ENCODE measurements at places on chromosomes 2 and 18.

DNA sequence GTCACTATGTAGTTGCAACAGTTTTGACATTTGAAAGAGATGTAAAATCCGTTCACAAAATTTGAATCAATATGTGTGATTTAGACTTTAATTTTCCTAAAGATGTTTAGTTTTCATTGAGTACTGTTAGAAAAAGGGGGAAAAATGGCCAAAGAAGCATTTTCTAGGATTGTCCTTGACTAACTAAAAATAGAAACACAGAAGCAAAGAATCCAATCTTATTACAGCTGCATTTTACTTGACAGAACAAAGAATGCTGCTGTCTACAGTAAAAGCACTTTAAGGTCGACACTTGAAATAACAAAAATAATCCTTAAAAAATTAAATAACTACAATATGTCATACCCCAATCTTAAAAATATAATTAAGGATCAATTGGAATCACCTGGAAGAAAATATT, 48.9 kb downstream of the FRZB start:
- no peak for DNase-seq

DNA sequence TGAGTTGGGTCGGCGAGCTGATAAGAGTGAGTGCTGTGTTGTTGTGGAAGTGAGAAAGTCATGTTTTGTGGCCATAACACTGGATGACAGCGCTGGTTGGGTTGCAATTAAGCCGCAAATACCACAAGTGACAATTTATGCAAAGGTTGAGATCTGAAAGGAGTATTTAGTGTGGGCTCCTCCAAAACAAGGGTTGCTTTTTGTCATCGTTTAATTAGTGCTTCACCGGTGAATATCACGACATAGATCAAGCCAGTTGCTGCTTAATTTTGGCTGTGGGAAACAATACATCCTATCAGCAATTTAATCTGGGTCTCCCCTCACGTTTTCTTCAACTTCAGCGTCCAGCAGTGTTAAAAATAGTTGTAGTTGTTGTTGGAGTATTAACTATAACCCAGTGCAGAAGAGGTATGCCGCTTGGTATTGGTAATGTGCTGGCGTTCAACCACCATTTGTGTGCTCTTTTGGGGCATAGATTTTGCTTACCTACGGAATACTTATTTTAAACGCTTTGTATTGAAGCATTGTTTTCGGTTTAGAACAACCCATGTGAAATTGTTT, 662 bp downstream of the ACVR2A start:
- no peak for DNase-seq

DNA sequence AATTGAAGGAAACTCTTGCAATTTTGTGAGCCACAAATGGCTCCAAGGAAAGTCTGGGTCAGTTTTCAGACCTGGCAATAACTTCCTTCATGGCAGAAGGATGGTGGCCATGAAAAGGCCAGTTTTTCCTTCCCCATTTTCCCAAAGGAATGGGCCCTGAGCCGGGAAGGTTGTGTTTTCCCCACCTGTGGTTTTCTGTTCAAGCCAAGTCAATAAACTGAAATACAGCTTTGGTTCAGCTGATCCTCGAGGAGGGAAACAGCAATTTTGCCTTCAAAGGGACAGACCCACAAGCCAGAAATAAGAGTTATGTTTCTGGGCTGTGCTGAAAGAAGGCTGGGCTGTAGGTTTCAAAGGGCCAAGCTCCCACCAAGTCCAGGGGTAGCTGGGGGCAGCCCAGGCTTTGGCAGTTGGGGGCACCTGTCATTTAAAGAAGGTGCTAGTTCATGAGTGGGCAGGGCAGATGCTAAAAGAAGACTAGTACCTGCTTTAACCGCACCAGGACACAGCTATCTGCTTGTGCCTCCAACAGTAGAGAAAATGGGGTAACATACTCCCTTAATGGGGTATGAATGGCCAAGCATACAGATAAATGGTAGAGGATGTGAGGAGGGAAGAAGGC, 97.0 kb downstream of the TTC32 start:
- DNase-seq = no peak

- no peak for DNase-seq
Measured at GRCh38 chr2:189500456-189501160, 59.3 kb downstream of the WDR75 start.

GRCh38 chr2:80153151-80153550, 151.4 kb downstream of the LRRTM1 start:
- no peak for DNase-seq

DNA sequence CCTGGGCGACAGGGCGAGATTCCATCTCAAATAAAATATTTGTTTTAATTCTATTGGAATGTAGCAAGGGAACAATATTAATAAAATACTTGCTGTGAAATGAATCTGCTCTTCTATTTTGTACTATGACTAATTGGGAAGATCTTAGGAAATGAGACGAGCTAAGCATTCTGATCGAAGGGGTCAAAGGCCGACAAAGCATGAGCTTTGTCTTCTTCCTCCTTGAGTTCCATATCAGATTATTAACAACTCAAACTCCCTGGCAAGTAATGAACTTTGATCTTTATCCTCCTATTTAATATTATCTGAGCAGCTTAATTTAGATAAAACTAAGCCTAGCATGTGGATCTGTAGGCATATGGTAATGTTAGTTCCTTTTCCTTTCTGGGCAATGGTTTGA, 15.5 kb downstream of the GEMIN6 start:
- DNase-seq = no peak

- DNase-seq = no peak
Measured at GRCh38 chr2:77169426-77169825, 352.8 kb downstream of the LRRTM4 start.

DNA sequence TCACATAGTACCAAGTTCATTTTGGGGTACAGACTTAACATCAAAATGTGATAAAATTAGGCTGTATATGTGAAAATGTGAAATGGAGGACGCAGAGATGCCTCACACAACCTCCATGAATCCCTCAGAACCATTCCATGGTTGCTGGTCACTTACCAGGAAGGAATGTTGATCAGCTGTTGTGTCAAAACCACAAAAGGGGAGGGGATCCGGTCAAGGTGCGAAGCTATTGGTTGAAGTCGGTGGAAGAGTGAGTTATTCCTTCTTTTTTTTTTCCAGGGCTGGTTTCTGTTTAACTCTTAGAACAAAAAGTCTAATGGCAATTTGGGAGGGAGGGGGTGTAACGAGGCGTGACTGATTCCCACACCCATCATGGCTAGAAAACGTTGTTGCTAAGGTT, 32.3 kb upstream of the REG3A start:
- DNase-seq = no peak

DNA sequence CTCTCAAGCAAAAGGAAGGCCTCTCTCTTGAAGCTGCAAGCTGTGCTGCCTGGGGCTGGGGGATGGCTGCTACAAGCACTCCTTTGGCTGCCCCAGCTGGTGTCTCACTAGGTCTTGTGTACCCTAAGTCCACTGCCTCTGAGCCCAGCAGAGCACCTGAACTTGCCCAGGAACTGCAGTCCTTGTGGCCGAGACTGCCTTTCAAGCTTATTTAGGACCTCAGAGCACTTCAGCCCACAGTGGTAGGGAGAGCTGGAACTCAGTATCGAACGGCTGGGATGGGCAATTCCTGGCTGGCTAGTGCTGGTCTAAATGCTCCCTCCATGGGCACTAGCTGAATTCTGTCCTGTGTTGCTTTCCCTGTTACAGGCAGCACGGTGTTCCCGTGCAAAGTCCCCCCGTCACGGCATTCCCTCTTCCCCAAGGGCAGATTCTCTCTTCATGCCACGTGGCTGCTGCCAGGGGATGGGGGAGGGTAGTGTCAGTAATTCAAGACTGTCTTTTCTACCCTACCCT, 25.9 kb downstream of the STPG4 start:
- no peak for DNase-seq

DNA sequence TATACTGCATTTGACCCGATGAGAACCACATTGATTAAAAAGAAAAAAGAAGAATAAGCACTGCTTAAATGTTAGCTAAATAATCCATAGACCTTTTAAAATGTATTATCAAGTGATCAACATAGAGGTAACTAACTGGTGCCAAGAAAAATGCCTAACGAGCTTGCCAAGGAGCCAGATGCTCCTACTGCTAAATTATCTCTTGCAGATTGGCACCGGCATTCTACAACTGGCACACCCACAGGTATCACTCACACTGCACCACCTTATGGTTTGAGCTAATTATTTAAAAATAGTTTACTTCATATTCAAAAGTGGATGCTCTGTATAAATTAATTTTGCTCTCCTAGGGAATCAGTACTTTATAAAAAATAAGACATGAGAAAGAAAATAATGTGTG, 341.6 kb upstream of the CDH7 start:
- no peak for DNase-seq

DNA sequence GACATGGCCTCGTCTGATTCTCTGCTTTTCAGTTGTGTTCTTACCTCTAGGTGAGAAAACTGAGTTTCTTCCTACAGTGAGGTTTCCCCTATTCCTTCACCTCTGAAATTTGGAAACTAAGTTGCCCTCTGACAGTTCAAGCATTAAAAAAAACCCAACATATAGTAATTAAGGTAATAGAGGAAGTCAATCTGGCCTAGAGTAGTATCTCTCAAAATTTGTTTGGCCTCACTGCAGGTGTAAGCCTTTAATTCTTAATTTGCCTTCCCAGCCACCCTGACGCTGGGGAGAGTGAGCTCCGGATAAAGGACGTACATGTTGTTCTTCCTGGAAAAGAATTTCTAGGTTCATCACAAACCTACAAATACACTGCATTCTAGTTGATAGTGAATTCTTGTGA, 1.4 kb downstream of the CAD start:
- DNase-seq = no peak

DNA sequence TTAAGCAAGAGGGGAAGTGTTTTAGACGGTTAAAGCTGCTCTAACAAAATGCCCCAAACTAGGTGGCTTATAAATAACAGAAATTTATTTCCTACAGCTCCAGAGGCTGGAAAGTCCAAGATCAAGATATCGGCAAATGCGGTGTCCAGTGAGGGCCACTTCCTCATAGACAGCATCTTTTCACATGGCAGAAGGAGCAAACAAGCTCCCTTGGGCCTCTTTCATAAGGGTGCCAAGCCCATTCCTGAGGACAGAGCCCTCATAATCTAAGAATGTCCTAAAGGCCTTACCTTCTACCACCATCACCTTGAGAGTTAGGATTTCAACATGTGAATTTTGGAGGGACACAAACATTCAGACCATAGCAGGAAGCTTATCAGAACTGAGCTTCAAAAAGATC, 57.3 kb upstream of the PPP1CB start:
- no peak for DNase-seq

GRCh38 chr2:69742322-69742952, 503 bp downstream of the ANXA4 start:
- no peak for DNase-seq

DNA sequence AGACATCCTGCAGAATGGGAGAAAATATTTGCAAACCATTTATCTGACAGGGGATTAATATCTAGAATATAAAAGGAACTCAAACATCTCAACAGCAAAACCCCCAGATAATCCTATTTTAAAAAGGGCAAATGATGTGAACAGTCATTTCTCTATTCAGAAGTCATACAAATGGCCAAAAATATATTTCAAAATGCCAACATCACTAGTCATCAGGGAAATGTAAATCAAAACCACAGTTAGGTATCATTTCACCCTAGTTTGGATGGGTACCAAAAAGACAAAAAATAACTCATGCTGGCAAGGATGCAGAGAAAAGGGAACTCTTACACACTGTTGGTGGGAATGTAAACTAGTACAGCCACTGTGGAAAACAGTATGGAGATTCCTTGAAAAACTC, 70.0 kb downstream of the TBR1 start:
- DNase-seq = no peak

- DNase-seq = no peak
Measured at GRCh38 chr2:164061129-164061746, 325.4 kb upstream of the FIGN start.

DNA sequence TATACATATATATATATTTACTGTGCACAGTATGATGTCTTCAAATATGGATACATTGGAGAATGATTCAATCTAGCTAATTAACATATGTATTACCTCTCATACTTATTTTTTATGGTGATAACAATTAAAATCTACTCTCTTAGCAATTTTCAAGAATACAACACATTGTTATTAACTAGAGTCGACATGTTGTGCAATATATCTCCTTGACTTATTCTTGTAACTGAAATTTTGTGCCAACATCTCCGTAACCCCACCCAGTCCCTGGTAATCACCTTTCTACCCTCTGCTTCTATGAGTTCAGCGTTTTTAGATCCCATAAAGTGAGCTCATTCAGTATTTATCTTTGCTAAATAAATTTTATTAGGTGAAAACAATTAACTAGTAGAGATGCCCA, 216.4 kb upstream of the TMEM200C start:
- DNase-seq = no peak

DNA sequence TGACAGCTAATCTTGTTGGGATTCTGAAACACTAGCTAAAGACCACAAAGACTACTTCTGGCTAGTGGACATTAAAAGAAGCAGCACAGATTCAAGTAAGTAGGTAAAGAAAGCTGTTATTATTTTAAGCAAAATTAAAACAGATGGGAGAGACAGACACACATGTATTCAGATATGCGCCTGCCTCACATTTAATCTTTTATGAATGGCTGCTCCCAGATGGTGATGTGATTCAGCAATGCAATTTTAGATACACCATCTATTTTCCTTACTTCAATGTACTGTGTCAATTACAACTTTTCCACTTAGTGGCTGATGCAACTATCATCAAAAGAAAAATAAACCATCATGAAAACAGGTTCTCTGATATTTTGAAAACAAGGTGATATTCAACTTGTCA, 133.0 kb upstream of the PGAP1 start:
- no peak for DNase-seq

GRCh38 chr2:221322741-221323140, 249.4 kb downstream of the EPHA4 start:
- no peak for DNase-seq

- no peak for DNase-seq
Measured at GRCh38 chr2:62156861-62157496, 38.9 kb upstream of the B3GNT2 start.

GRCh38 chr18:34911661-34912384, 129.4 kb upstream of the MAPRE2 start:
- DNase-seq = no peak

All from stimulated activated CD4-positive, alpha-beta T cell treated with anti-CD3 and anti-CD28 coated beads, Interleukin-1b, Interleukin-23, amount 100 ng/mL, for 1 hour (primary cell).